ENCODE measurements at places on chromosomes 2 and 18.

DNA sequence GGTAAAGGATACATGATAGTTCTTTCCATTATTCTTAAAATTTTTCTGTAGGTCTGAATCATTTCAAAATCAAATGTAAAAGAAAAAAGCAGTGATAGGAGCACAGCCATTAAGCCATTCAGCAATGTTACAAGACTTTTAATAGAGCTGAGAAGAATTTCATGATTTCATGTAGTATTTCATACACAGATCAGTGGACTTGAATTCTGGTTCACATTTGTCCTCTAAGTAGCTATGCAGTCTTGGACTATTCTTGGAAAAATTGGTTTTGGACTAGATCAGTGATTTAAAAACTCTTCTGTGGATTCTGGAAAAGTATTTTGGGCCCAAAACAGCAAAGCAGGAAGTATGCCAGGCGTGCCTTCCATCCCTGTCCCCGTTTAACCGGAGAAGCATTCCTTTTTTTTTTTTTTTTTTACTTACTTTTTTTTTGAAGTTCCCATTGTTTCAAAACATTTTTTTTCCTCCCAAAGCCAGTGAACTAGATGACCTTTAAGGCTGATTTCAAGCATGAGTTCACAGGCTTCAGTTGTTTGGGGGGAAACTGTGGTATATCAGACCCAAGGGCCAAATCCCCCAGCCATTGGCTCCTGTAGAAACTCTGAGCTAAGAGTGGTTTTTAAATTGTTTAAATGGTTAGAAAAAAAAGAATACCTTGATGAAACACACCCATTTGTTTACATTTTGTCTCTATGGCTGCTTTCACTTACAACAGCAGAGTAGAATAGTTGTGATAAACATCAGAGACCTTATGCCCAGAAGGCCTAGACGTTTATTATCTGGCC, 17.5 kb upstream of the POLI start:
- H3K27me3 ChIP-seq, result no peaks in the 10 kb centered on the region
- H3K27ac ChIP-seq, result no peak overlapping the region
- no peak for DNase-seq

- no peaks in the 10 kb centered on the region for H3K36me3 ChIP-seq
- H3K27ac ChIP-seq, result no peak within 1 kb of the TSS
- no peaks in the 10 kb centered on the region for H3K27me3 ChIP-seq
- H3K4me3 ChIP-seq, result peak within 1 kb of the TSS; percentile 27
- peaks cover 5% of the 10 kb centered on the region for H3K4me1 ChIP-seq
Observed at GRCh38 chr2:240557808-240558207, at the start of gene ANKMY1. Gene ANKMY1, minus strand, starts transcription at chr2:240557988. Its CDS starts 653 bp downstream, at chr2:240557335.

DNA sequence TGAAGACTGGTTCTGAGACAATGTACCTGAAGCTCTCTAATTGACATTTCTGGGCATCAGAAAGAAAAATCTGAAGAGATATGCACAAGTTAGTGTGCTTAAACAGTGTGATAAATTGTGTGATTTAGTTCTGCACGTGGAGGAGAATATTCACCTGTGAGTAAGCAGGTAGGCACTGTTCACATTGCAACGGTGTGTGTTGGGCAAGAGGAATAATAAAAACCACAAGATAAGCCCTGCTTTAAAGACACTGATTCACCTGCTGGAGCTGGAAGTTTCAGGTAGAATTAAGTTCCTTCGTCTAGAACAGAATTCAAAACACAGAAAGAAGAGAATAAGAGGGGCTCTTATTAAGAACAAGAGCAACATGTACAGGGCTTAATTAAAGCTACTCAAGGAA, 864.3 kb upstream of the SOX11 start:
- no peak overlapping the region for H3K4me3 ChIP-seq
- no peaks in the 10 kb centered on the region for H3K36me3 ChIP-seq
- H3K27me3 ChIP-seq, result no peaks in the 10 kb centered on the region

DNA sequence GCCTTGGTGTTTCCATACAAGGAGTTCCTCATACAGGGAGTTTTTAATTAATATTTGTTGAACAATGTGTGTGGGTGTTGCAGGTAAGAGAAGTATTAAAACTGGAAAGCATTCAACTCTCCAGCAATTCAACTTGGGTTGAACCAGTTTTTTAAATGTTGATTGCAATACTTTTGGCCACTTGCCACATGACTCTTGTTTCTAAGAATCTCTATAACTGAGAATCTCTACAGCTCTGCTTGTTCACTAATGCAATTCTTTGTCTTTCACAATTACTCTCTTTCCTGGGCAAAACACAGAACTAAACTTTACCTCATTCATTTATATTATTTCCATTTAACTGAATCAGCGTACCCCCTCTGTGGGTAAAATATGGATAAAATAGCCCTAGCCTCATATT, 429.4 kb downstream of the ARHGAP15 start:
- no peaks in the 10 kb centered on the region for H3K36me3 ChIP-seq
- DNase-seq, result peak; percentile 86
- H3K27ac ChIP-seq, result no peak overlapping the region
- H3K27me3 ChIP-seq, result no peaks in the 10 kb centered on the region
- H3K4me3 ChIP-seq, result no peak overlapping the region
- H3K4me1 ChIP-seq, result no peaks in the 10 kb centered on the region

DNA sequence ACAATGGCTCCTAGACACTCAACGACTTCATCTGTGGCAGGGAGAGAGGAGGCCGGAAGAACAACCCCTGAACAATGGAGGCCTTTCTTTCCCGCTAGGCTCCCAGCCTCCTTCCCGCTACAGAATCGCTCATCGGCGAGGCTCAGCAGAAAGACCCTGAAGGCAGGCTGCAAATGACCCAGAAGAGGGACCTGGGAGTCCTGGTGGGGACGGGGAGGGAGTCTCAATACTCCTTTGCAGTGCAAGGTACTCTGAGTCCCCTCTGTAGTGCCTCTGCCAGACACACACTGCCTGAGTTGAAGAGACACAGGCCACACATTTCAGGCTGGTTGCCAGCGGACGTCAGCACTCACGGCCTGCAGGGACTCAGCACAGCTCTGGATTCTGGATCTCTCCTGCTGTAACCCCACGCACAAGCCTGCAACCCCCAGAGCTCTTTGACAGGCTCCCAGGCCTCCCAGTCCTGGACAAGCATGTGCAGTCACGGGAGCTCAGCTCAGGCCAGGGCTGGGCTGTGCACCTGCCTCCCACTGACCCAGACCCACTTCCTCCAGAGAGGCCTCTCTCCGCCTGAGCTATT, 6.1 kb downstream of the GPR17 start:
- no peak overlapping the region for H3K4me3 ChIP-seq
- DNase-seq, result no peak

DNA sequence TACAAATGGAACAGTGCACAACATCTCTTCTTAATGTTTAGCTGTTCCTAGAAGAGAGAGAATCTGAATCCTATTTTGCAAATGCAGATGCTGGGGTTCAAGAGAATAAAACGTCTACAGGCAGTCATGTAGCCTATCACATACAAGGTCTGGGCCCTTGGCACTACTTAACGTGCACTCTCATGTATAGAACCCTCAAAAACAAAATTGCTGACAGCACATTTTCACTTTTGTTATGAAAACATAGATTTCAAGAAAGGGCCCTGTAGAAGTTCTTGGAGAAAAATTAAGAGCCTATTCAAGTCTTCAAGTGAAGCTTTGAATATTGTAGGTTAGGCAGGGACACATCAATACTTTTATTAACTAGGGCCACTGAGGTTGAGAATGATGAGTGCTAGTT, 504.3 kb upstream of the FAM98A start:
- no peak for DNase-seq
- no peaks in the 10 kb centered on the region for H3K27me3 ChIP-seq
- H3K4me1 ChIP-seq, result no peaks in the 10 kb centered on the region
- no peak overlapping the region for H3K27ac ChIP-seq

DNA sequence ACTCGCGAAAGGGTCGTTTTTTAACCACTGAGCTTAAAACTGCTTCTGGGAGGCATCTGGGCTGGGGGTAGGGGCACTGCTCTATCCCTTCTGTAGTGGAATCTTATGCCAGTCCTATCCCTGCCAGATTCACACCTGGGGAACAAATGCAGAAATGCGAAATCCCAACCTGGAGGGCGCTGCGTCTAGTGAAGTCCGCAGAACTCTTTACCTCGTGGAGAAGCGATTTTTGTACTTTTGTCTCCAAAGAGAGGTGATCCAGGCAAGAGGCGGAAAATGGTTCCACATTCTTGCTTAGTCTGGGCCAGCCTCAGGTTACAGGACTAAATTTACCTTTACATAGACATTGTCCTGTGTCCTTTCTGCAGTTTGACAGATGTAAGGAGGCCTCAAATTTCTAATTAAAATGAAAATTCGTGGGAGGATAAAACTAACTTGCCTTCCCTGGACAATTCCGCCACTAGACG, 10.4 kb downstream of the TBR1 start:
- no peaks in the 10 kb centered on the region for H3K4me1 ChIP-seq
- H3K4me3 ChIP-seq, result peak overlapping the region; percentile 41
- no peak for DNase-seq
- H3K36me3 ChIP-seq, result no peaks in the 10 kb centered on the region
- H3K27me3 ChIP-seq, result peaks cover 66% of the 10 kb centered on the region

DNA sequence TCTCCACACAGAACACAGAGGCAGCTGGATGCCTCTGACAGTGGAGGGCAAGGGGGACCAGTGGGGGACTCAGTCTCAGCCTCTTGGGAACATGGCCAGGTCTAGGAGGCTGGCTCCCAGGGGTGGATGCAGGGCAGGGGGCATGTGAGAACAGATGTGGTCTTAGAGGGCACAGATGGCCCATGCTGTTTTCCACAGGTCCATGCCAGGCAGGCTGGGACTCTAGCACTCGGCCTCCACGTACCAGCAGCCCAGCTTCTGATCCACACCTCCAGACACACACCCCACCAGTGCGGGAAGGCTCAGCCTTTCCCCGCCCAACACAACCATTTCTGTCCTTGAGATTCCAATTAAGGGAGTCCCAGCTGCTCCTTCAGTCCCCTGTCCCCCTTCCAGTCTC, 42.4 kb downstream of the TNS1 start:
- no peak overlapping the region for H3K4me3 ChIP-seq
- H3K27ac ChIP-seq, result no peak overlapping the region
- no peaks in the 10 kb centered on the region for H3K27me3 ChIP-seq
- DNase-seq, result no peak
- H3K4me1 ChIP-seq, result peaks cover 11% of the 10 kb centered on the region
- no peaks in the 10 kb centered on the region for H3K36me3 ChIP-seq

GRCh38 chr2:172196768-172197431, 94.2 kb upstream of the DLX2 start:
- no peaks in the 10 kb centered on the region for H3K4me1 ChIP-seq
- H3K4me3 ChIP-seq, result no peak overlapping the region
- H3K27ac ChIP-seq, result no peak overlapping the region
- peak; percentile 89 for DNase-seq
- no peaks in the 10 kb centered on the region for H3K27me3 ChIP-seq

GRCh38 chr2:219611866-219612576, 14.4 kb downstream of the STK11IP start:
- no peaks in the 10 kb centered on the region for H3K4me1 ChIP-seq
- no peak overlapping the region for H3K4me3 ChIP-seq
- peaks cover 11% of the 10 kb centered on the region for H3K36me3 ChIP-seq
- H3K27me3 ChIP-seq, result no peaks in the 10 kb centered on the region
- DNase-seq, result no peak

DNA sequence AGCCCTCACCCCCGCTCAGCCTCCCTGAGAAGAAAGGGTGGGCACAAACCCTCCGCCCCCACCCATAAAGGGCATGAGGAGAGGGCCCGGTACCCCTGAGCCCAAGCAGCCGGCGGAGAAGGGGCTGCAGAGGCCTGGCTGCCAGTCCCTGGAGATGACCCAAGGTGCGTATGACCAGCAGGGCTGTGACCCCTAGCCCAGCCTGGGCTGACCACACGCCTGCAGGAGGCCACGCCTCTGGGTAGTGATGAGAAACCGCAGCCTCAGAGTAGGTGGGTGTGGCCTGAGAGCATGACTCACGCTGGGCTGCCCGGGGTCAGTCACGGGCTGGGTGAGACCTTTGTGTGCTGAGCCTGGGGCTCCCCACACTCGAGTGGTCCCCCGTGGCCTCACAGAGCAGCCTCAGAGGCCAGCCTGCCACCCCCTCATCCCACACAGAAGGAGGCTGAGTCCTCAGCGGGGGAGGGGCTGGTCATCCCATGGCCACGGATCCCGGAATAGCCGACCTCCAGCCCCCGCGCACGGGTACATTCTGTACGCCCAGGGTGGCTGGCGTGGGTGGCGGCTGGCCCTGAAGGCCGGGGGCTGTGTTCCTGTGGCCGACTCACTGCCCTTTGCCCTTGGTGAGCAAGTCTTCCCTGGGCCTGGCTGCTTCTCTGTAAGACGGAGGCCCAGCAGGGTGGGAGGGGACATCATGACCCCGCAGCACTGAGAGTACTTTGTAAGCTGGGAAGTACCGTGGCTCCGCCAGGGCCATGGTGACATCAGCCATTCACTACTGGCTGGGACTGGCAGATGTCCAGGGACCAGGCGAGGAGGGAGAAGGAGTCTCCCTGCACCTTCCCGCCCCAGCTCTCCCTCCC, 110.8 kb upstream of the OTOS start:
- H3K27ac ChIP-seq, result peak overlapping the region; percentile 92
- peaks cover 18% of the 10 kb centered on the region for H3K4me1 ChIP-seq
- H3K4me3 ChIP-seq, result peak overlapping the region; percentile 25

- H3K27me3 ChIP-seq, result no peaks in the 10 kb centered on the region
- DNase-seq, result no peak
- H3K36me3 ChIP-seq, result no peaks in the 10 kb centered on the region
- no peaks in the 10 kb centered on the region for H3K4me1 ChIP-seq
- no peak overlapping the region for H3K4me3 ChIP-seq
Observed at GRCh38 chr2:204074456-204074855, 137.9 kb downstream of the ICOS start.

All from fibroblast of lung (primary cell).